Keratinocyte (primary cell): ENCODE measurements at places on chromosomes 13 and 19. TPM values are rescaled to one million over a fixed set of nuclear protein-coding genes. Genes with fewer than 3 reads are reported as not detected.
A peak's percentile ranks its signal among the peaks of the same experiment; 100 is the strongest.

Gene NUFIP1
- polyA plus RNA-seq, result 1.7 to 4.2 TPM (median 3.3 TPM) in 3 replicates

Gene PCP2
- not detected in 3 replicates for polyA plus RNA-seq

Gene ZNF444
- polyA plus RNA-seq, result 7.4 to 10.8 TPM (median 9.1 TPM) in 3 replicates

Gene PSG5
- 5.2 to 10.2 TPM (median 7.8 TPM) in 3 replicates for polyA plus RNA-seq

DNA sequence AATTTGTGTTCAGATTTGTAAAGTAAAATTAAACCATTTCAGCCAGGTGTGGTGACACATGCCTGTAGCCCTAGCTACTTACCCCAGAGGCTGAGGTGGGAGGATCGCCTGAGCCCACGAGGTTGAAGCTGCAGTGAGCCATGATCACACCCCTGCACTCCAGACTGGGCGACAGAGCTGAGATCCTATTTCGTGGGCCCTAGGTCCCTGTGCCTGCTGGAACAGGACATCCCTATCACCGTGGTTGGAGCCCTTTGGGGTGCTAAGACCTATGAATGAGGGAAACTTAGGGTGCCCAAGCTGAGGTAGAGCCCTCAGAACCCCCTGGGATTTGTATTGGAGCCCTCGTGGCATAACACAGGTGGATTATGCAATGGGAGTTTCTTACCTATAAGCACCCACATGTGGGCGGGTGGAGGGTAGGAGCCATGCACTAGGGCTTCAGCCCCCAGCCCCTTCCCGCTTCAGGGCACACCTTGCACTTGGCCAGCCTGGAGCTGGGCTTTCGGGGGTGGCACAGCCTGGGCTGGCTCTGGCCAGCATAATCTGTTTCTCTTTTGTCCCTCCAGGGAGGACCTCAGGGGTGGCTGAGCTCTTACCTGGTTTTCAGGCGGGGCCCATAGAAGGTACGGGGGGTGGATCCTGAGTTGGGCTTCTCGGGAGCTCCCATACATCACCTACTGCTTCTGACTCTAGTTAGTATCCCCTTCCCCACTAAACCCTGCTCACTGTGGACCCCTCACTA is 7.2 kb upstream of the USF2 start:
- H3K36me3 ChIP-seq, result peaks cover 39% of the 10 kb centered on the region
- H3K4me3 ChIP-seq, result no peak overlapping the region
- peaks cover 10% of the 10 kb centered on the region for H3K4me1 ChIP-seq

DNA sequence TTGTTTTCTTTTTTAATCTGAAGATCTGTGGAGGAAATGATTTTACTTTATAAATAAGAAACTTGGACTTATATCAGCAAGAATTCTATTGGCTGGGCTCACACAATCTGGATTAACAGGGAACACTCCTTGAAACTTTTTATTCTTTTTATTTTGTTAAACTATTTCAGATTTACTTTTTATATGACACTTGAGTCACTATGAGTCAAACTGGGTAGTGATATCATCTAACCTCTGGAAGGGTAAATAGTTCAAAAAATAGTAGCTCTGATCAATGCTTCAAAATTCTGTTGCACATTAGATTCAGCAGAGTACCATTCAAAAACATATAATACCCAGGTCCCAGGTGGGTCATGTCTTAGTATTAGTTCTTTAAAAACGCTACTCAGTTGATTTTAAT is 55.1 kb upstream of the NBEA start:
- no peaks in the 10 kb centered on the region for H3K4me1 ChIP-seq
- DNase-seq, result no peak
- no peaks in the 10 kb centered on the region for H3K27me3 ChIP-seq
- no peak overlapping the region for H3K27ac ChIP-seq

DNA sequence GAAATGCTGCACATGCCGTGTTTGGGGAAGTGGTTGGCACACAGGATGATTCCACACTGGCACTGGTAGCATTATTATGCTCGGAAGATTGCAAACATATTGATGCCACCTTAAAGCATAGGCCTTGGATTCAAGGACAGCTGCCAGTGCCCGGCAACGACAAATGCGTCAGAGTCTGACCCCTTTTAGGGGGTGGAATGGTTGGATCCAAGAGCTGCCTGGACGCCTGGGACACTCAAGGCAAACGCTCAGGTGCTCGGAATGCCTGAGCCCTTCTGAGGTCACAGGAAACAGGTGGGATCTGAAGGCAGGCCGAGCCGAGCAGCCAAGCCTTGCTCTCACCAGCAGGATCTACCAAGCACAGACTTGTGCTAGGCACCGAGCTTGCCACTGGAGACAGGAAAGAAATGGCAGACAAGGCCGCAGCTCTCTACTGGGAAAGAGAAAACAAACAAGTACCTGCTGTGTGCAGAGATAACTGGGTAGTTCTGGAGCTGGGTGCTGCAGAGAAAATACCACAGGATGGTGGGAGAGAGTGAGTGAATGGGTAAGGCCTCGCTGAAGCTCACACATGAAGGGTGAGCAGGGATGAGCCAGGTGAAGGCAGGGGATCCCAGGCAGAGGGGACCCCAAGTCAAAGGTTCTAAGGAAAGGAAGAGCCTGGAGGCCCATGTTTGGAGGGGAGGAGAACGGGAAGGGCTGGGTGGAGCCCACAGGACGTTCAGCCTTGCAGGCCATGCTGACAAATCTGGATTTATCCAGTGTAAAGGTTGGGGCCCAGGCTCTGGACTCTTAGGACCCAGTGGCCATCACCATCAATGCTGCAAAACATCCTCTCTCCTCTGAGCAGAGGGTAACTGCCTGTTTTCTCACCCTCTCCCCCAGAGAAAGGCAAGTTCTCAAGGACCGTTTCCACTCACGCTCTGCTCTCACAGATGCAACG is 9.2 kb downstream of the RANBP3 start:
- H3K4me3 ChIP-seq, result peak overlapping the region; percentile 36
- H3K36me3 ChIP-seq, result peaks cover 29% of the 10 kb centered on the region
- no peak for DNase-seq
- H3K27ac ChIP-seq, result peak overlapping the region; percentile 68
- H3K4me1 ChIP-seq, result peaks cover 36% of the 10 kb centered on the region

GRCh38 chr13:110092831-110093247 is 214.1 kb downstream of the COL4A1 start:
- no peaks in the 10 kb centered on the region for H3K27me3 ChIP-seq
- no peak overlapping the region for H3K4me3 ChIP-seq
- H3K36me3 ChIP-seq, result no peaks in the 10 kb centered on the region
- peaks cover 25% of the 10 kb centered on the region for H3K4me1 ChIP-seq
- DNase-seq, result no peak
- H3K27ac ChIP-seq, result no peak overlapping the region

GRCh38 chr13:111451402-111451801 is 131.0 kb downstream of the TEX29 start:
- DNase-seq, result no peak
- H3K27ac ChIP-seq, result no peak overlapping the region
- H3K4me3 ChIP-seq, result no peak overlapping the region
- no peaks in the 10 kb centered on the region for H3K36me3 ChIP-seq

- H3K4me3 ChIP-seq, result no peak overlapping the region
- DNase-seq, result no peak
- peaks cover 19% of the 10 kb centered on the region for H3K27me3 ChIP-seq
- H3K27ac ChIP-seq, result no peak overlapping the region
- peaks cover 8% of the 10 kb centered on the region for H3K4me1 ChIP-seq
- no peaks in the 10 kb centered on the region for H3K36me3 ChIP-seq
Observed at GRCh38 chr19:8332976-8333766, 9.9 kb downstream of the KANK3 start.

GRCh38 chr19:22832031-22832762 is at the start of gene ZNF723:
ZNF723 (plus strand) TSS chr19:22832291; CDS start chr19:22832380, 89 bp downstream.
- H3K27ac ChIP-seq, result no peak within 1 kb of the TSS
- DNase-seq, result no peak
- H3K27me3 ChIP-seq, result no peaks in the 10 kb centered on the region

DNA sequence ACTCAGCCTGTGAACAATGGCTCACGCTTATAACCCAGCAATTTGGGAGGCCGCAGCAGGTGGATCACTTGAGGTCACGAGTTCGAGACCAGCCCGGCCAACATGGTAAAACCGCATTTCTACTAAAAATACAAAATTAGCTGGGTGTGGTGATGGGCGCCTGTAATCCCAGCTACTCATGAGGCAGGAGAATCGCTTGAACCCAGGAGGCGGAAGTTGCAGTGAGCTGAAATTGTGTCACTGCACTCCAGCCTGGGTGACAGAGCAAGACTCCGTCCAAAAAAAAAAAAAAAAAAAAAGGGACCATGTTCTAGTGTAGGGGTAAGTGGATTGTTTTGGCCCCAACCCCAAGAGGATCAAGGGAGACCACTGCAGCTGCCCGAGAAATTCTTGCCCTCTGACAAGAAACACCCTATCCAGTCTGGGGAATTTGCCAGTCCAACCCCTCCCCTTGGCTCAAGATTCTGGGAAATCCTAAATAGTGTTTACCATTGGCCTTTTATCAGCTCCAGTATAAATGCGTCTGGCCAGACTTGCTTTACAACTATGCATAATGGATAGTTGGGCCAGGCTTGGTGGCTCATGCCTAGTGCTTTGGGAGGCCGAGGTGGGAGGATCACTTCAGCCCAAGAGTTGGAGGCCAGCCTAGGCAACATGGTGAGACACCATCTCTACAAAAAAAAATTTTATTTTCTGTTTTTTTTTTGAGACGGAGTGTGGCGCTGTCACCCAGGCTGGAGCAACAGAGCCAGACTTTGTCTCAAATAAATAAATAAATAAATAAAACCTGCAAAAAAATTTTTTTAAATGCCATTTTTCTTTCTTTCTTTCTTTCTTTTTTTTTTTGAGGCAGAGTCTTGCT is 5.1 kb upstream of the DHDH start:
- H3K36me3 ChIP-seq, result no peaks in the 10 kb centered on the region
- H3K27me3 ChIP-seq, result no peaks in the 10 kb centered on the region
- no peak for DNase-seq
- peaks cover 20% of the 10 kb centered on the region for H3K4me1 ChIP-seq
- no peak overlapping the region for H3K4me3 ChIP-seq

DNA sequence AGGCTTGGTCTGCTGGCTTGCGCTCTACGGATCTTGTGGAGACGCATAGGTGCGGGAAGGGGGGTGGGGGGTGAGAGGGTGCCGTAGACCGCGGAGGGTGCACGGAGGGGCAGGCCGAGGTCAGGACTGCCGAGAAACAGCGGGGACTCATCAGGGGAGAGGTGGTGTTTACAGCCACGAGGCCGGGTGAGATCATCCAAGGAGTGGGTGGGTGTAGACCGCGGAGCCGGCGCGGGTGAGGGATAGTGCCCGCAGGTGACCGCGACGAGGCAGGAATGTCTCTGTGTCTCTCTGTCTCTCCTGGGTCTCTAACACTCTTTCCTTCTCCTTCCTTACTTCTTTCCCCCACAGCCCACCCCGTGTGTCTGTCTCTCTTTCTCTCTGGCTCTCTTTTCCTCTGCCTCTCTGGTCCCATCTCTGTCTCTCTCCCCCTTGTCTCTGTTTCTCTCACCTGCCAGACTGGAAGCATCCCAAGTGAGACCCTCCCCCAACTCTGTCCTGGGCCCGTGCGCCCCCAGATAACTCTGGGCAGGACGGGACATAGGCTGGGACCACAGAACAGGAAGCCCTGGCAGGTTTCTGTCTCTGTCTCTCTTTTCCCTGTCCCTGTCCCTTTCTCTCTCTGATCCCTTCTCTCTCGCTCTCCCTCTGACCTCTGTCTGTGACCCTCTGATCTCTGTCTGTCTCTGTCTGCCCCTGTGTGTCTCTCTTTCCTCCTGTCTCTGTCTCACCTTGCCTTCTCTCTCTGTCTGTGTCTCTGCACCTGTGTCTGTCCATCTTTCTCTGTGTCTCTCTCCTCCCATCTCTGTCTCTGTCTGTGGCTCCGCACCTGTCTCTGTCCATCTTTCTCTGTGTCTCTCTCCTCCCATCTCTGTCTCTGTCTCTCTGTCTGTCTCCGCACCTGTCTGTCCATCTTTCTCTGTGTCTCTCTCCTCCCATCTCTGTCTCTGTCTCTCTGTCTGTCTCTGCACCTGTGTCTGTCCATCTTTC is 1.8 kb upstream of the KLK4 start:
- H3K36me3 ChIP-seq, result no peaks in the 10 kb centered on the region
- DNase-seq, result no peak
- H3K27ac ChIP-seq, result no peak overlapping the region
- H3K4me1 ChIP-seq, result no peaks in the 10 kb centered on the region
- peaks cover 71% of the 10 kb centered on the region for H3K27me3 ChIP-seq

DNA sequence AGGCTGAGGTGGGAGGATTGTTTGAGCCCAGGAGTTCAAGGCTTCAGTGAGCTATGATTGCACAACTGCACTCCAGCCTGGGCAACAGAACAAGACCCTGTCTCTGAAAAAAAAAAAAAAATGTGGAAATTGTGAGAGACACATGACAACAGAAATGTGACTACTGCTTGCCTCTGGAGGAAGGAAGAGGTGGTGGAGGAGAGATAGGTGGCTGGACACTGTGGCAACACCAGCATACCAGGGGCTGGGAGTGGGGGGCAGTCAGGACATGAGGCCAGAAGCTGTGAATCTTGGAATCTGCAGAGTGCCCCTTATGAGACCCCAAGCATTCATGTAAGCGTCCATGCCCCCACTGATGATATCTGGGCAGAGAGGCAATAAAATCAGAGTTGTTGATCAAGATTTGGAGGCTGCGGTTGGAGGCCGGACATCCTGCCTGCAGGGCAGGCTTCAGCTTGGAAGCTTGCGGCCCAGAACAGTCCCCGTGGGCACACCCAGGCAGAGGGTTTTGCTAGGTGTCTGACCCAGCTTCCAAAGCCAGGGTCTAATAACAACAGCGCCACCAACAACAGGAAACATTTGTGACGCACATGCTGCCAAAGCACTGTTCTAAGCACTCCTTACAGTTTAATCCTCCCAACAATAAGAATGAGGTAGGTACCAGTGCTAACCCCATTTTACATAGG is 16.9 kb downstream of the FAM187B start:
- no peak overlapping the region for H3K27ac ChIP-seq
- DNase-seq, result no peak
- H3K27me3 ChIP-seq, result no peaks in the 10 kb centered on the region
- no peaks in the 10 kb centered on the region for H3K36me3 ChIP-seq

DNA sequence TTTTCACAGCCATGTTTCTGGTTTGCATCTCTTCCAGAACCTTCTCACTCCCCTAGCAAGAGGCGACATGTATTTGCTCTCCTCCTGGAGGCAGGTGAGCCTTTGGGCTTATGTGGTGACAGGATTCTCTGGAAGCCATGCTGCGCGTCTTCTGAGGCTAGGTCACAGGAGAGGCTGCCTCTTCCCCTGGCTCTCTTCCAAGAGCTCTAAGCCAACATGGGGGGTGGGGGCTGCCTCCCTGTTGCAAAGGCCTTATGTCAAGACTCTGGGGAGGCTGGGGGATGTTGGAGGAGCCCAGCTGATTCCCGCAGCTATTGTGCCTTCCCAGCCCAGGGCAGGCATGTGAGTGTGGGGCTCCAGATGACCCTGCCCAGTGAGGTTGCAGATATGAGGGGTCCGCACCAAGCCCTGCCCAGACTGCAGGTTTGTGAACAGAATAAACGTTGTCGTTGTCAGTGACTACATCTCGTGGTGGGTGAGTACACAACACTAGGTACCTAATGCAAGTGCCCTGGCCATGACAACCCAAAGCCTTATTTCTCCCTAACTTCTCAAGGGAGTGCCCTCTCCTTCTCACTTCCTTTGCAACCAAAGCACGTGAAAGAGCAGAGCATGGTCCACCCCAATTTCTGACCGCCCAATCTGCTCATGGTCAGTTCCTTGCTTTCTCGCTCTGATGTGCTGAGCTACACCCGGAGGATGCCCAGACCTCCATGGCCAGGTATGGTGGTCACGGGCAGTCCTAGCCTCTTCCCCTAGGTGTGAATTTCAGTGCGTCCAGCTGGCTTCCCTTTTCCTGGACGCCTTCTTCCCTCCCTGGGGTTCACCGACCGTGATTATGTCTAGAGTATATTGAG is 44.9 kb downstream of the TEX29 start:
- peaks cover 2% of the 10 kb centered on the region for H3K27me3 ChIP-seq
- no peaks in the 10 kb centered on the region for H3K4me1 ChIP-seq
- no peak overlapping the region for H3K27ac ChIP-seq
- no peak for DNase-seq
